Stimulated activated naive CD8-positive, alpha-beta T cell treated with anti-CD3 and anti-CD28 coated beads, Interleukin-15, Interleukin-2, amounts not matched to agents 100 U/mL and 50 U/mL, for 24 hours (primary cell): ENCODE measurements at places on chromosomes 7 and 10.

- DNase-seq = no peak
Measured at GRCh38 chr7:47807756-47808155, 140.5 kb downstream of the PKD1L1 start.

- no peak for DNase-seq
Measured at GRCh38 chr10:45377321-45377720, 3.3 kb downstream of the ALOX5 start.

GRCh38 chr7:29146888-29147609 lies 712 bp upstream of the CPVL start:
- DNase-seq = no peak

- no peak for DNase-seq
Measured at GRCh38 chr10:50294582-50294981, 43.3 kb upstream of the ASAH2 start.

GRCh38 chr7:93146472-93147141 lies 1.6 kb downstream of the SAMD9L start:
- no peak for DNase-seq

GRCh38 chr7:24741679-24742505 lies 15.4 kb downstream of the GSDME start:
- DNase-seq = no peak

- DNase-seq = no peak
Measured at GRCh38 chr7:43589728-43590127, 6.8 kb downstream of the STK17A start.

GRCh38 chr7:83941300-83941699 lies 253.3 kb downstream of the SEMA3A start:
- DNase-seq = no peak

DNA sequence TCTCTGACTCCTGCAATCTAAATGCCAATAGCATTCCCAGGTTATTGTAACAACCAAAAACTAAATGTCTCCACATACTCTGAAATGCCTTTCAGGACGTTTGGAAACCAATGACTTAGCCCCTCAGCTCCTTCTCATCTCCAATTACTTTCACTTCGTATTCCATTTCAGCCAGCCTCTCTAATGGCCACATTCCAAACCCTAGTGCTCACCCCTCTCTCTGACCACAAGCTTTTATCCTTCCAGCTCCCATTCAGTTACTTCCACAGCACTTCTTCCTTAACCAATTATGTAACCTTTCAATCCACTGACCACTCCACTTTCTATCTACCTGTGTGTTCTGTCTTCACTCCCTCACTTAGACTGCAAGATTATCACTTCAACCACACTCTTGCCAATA lies 4.3 kb downstream of the NOC3L start:
- no peak for DNase-seq

GRCh38 chr7:1120791-1121190 lies 32.9 kb downstream of the GPER1 start:
- no peak for DNase-seq

DNA sequence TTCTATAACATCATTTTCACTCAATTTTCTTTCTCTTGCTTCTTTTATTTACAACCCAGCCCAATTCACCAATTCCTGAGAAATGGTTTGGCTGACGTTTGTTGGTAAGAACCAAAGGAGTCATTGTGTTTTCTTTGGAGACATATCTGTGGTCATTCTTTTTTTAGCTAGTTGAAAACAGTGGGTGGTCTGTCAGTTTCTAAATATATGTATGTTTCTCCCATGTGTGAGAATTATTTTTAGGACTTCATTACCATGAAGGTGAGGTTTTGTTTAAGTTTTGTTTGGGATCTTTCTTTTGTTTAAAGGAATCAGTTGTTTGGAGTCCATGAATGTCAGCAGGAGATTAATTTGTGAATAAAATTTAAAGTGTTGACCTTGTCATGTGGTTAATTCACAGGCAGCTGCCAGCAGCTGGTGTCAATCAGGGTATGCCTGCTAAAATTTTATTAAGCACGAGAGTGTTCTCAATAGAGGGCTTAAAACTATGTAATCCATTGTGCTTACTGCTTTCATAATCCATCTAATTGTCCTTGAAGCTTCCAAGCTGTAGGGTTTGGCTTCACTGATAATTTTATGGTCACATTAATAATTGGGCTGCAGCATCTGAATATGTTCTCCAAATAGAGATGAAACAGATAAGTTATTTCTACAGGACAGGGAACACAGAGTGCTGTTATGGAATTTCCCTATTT lies 38.7 kb downstream of the INSYN2A start:
- DNase-seq = no peak

- no peak for DNase-seq
Measured at GRCh38 chr7:101631224-101631714, 2.2 kb upstream of the MYL10 start.

DNA sequence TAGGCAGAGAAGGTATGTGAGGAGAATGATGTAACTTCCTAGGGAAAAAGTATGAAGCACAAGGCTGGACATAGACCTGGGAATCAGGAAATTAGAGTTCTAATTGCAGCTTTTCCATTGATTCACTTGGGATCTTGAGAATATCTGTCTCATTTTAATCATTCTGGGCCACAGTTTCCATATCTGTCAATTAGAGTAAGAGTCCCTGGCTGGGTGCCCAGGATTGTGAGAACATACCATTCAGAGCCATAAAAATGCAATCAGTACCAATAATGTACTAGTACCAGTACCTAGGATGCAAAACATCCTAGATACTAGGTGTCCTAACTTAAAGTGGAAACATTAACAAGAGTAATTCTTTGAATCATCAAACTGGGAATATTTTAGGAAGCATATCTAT lies 29.6 kb downstream of the CAV1 start:
- DNase-seq = no peak
